Kidney (tissue), 22 donors: ENCODE measurements at places on chromosomes 1 and 21. TPM values are rescaled to one million over a fixed set of nuclear protein-coding genes. Genes with fewer than 3 reads are reported as not detected.
A peak's percentile ranks its signal among the peaks of the same experiment; 100 is the strongest.

DNA sequence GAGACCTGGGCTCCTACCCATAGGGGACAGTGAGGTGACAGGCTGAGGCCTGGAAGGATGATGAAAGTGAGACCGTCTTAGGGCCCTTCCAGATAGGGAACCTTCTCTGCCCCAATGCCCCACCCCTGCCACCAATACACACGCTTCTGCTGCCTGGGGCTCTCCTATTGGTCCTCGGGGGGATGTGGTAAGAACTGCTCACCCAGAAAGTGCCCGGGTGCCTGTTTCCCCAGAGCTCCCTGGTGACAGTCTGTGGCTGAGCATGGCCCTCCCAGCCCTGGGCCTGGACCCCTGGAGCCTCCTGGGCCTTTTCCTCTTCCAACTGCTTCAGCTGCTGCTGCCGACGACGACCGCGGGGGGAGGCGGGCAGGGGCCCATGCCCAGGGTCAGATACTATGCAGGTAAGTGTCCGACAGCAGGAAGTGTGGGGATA is 948 bp downstream of the SEMA4A start:
- no peaks in the 10 kb centered on the region for H3K36me3 ChIP-seq
- DNase-seq, result no peak
- H3K27me3 ChIP-seq, result no peaks in the 10 kb centered on the region
- H3K4me3 ChIP-seq, result no peak overlapping the region
- H3K4me1 ChIP-seq, result peaks cover 13% of the 10 kb centered on the region
- H3K27ac ChIP-seq, result peak overlapping the region; percentile 23

DNA sequence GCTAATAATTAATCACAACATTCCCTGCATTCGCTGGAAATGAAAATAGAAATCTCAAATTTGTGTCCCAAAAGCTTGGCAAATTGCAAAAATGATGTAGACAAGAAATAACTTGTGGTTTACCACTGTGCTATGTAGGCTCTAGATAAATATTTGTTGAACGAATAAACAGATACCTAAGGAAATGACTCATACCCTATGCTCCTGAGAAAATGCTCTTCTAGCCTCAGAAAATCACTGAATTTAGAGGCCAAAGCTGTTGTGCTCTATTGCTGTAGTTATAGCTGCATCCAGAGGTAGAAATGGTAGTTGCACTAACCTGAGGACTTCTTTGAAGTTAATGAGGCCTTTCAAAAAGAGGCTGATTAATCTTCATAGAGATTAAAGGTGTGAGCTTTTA is 142.0 kb upstream of the ZNHIT6 start:
- no peak overlapping the region for H3K4me3 ChIP-seq
- no peaks in the 10 kb centered on the region for H3K27me3 ChIP-seq
- no peaks in the 10 kb centered on the region for H3K36me3 ChIP-seq

The ITLN2 gene
- total RNA-seq, result not detected

DNA sequence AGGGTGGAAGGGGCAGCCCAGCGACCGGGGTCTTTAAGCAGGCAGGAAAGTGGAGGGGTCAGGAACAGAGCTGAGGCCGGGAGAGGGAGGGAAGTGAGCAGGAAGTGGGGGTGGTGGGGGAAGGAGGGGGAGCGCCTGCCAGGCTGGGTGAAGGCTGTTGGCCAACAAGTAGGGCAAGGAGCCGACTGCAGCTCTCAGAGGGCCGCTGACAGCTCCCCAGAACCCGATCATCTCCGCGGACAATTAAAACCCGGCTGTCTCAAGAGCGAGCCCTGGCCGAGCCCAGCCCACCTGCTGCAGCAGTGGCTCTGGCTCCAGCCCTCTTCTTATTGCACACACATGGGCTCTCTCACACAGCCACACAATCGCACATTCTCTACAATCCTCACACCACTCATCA is 51.6 kb downstream of the GRIK3 start:
- no peak for DNase-seq
- no peaks in the 10 kb centered on the region for H3K36me3 ChIP-seq

DNA sequence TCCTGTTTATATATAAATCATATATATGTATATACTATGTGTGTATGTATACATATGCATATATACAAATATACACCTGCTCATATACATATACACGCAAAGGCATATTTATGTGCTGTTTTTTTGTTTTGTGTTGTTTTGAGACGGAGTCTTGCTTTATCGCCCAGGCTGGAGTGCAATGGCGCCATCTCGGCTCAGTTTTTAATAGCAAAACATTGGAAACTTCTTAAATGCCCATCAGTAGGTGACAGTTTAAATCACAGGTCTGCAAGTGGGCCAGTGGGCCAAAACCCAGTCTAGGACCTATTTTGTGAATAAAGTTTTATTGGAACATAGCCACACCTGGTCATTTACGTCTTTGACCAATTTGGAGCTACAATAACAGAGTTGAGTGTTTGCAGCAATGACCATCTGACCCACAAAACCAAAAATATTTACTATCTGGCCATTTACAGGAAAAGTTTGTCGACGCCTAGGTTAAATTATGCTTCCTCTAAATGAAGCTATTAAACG is 132.3 kb downstream of the TOMM20 start:
- no peaks in the 10 kb centered on the region for H3K27me3 ChIP-seq
- H3K36me3 ChIP-seq, result no peaks in the 10 kb centered on the region
- peak overlapping the region; percentile 87 for H3K27ac ChIP-seq
- no peak for DNase-seq
- H3K4me1 ChIP-seq, result peaks cover 22% of the 10 kb centered on the region
- no peak overlapping the region for H3K4me3 ChIP-seq

DNA sequence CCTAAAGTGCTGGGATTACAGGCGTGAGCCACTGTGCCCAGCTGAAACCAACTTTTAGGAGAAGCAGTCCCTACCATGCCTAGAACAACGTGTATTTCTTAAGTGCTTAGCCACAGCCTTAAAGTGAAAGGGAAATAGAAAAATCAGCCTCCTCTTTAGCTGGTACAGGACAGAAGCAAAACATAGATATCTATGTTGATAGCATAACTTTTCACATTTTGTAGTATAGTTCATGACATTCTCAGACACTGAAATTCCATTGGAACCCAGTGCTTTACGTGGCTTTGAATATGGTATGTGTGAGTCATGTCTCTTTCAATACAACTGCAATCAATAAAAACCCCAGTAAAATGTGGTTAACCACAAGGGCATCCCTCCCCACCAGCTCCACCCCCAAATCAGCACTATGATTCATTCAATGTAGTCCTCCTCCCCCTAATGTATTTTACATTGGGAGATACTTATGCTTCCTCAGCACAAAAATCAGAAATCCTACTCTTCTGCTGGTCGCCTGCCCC is 32.1 kb downstream of the TGFB2 start:
- H3K27ac ChIP-seq, result no peak overlapping the region
- no peak overlapping the region for H3K4me3 ChIP-seq
- peaks cover 4% of the 10 kb centered on the region for H3K4me1 ChIP-seq
- DNase-seq, result no peak
- no peaks in the 10 kb centered on the region for H3K36me3 ChIP-seq
- no peaks in the 10 kb centered on the region for H3K27me3 ChIP-seq

The GABPA gene
- 22.5 TPM for total RNA-seq

- H3K27ac ChIP-seq, result no peak overlapping the region
- H3K4me3 ChIP-seq, result no peak overlapping the region
- H3K27me3 ChIP-seq, result no peaks in the 10 kb centered on the region
Measured at GRCh38 chr1:225156254-225156653, 226.8 kb downstream of the DNAH14 start.

- no peak for DNase-seq
- H3K4me3 ChIP-seq, result no peak overlapping the region
- no peaks in the 10 kb centered on the region for H3K27me3 ChIP-seq
- H3K27ac ChIP-seq, result no peak overlapping the region
- H3K4me1 ChIP-seq, result no peaks in the 10 kb centered on the region
- no peaks in the 10 kb centered on the region for H3K36me3 ChIP-seq
Measured at GRCh38 chr21:36010801-36011200, 49.5 kb downstream of the SETD4 start.

The PCAT6 gene
- total RNA-seq, result 2.0 TPM

GRCh38 chr1:107549152-107549810 is 408.4 kb downstream of the NTNG1 start:
- no peak for DNase-seq
- no peak overlapping the region for H3K27ac ChIP-seq
- H3K4me1 ChIP-seq, result no peaks in the 10 kb centered on the region
- no peaks in the 10 kb centered on the region for H3K27me3 ChIP-seq
- H3K36me3 ChIP-seq, result no peaks in the 10 kb centered on the region

DNA sequence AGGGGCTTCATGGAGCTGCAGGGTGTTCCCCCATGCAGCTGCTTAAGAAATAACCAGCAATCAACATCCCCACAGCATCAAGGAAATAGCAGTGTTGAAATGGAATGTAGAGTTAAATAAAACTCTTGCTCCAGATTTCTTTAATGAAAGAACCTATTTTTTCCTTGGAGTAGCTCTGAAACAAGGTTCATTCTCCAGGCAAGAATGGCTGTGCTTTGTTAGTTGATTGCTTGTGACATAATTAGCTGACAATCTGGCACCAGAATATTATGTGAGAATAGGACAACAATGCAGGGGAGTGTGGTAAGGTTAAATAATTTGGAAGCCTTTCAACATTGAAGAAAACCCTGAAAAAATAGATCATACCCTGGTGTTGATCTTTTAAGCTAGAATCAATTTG is 254.2 kb upstream of the RRP15 start:
- no peak for DNase-seq
- H3K4me3 ChIP-seq, result no peak overlapping the region
- no peaks in the 10 kb centered on the region for H3K4me1 ChIP-seq
- peaks cover 3% of the 10 kb centered on the region for H3K27me3 ChIP-seq
- no peak overlapping the region for H3K27ac ChIP-seq
- H3K36me3 ChIP-seq, result no peaks in the 10 kb centered on the region

- H3K27me3 ChIP-seq, result no peaks in the 10 kb centered on the region
- H3K36me3 ChIP-seq, result peaks cover 7% of the 10 kb centered on the region
- DNase-seq, result no peak
- H3K27ac ChIP-seq, result no peak overlapping the region
- no peak overlapping the region for H3K4me3 ChIP-seq
Measured at GRCh38 chr1:107609808-107610207, 355.2 kb downstream of the VAV3 start.

The KCNJ6 gene
- 0.06 TPM for total RNA-seq

DNA sequence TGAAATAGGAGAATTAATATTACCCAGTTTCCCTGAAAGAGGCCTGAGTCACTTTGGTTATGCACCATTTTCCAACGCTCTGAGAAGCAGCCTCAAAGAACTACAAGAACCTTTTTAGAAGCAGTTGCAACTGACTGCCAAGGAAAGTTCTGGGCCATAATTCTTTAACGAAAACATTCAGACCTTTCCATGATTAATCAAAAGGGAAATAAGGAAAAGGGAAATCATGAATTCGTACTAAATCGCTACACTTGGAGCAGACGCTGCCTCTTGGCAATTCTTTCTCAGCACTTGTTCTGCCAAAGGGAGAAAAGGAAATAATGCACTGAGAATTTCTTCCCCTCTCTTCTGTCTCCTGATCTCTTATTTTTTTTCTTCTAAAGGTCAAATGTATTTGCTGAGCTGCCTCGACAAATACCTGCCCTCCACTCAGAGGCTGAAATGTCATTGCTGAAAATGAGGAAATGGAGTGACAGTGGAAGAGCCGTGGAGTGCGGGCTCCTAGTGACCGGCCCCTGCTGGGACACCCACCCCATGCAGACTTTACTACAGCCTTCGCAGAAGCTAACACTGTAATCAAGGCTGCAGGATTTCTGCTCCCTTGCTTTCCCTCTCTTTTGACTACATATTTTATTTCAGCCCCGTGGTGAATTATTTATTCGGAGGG is 67.9 kb upstream of the GALNT2 start:
- no peak for DNase-seq
- H3K4me3 ChIP-seq, result no peak overlapping the region
- no peak overlapping the region for H3K27ac ChIP-seq
- peaks cover 3% of the 10 kb centered on the region for H3K4me1 ChIP-seq

The KRTAP19-7 gene
- total RNA-seq, result not detected

The COL6A2 gene
- 174 TPM for total RNA-seq

DNA sequence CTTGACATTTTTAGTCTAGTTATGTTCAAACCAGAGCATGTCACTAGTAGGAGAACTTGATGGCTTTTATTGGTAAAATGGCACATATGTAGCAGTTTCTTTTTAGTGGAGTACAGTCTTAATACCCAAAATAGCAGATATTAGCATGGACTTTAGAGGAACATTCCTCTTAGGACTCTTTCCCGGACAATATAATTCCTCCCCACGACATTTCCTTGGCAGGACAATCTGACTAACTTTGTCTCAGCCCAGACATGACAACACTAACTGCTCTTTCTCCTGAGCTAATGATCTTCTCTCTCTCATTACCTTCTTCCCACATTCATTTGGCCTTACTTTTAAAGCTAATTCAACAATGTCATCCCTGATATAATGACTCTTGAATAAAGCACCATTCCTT is 62.5 kb downstream of the ADAMTS1 start:
- no peak overlapping the region for H3K4me3 ChIP-seq
- no peaks in the 10 kb centered on the region for H3K36me3 ChIP-seq
- no peaks in the 10 kb centered on the region for H3K4me1 ChIP-seq
- no peak for DNase-seq
- H3K27me3 ChIP-seq, result no peaks in the 10 kb centered on the region

GRCh38 chr21:16709866-16710550 is 802.8 kb upstream of the CXADR start:
- H3K4me3 ChIP-seq, result no peak overlapping the region
- no peaks in the 10 kb centered on the region for H3K27me3 ChIP-seq
- H3K4me1 ChIP-seq, result no peaks in the 10 kb centered on the region
- H3K27ac ChIP-seq, result no peak overlapping the region
- peak; percentile 34 for DNase-seq

The TLCD4 gene
- 7.1 TPM for total RNA-seq

DNA sequence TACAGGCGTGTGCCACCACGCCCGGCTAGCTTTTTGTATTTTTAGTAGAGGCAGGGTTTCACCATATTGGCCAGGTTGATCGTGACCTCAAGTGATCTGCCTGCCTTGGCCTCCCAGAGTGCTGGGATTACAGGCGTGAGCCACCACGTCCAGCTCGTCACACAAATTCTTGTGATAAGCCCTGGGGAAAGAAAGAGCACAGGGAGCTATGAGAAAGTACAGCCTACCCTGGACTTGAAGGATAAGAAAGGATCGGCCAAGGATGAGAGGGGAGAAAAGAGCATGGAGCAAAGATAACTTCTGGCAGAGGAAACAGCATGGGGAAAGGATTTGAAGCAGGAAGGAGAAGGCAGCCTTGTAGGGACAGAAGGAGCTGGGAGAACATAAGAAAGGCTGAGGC is 29.2 kb downstream of the SESN2 start:
- H3K27me3 ChIP-seq, result no peaks in the 10 kb centered on the region
- H3K36me3 ChIP-seq, result no peaks in the 10 kb centered on the region
- H3K27ac ChIP-seq, result no peak overlapping the region
- no peak overlapping the region for H3K4me3 ChIP-seq
- DNase-seq, result no peak

GRCh38 chr1:218887141-218887925 is 286.3 kb upstream of the LYPLAL1 start:
- no peaks in the 10 kb centered on the region for H3K27me3 ChIP-seq
- DNase-seq, result no peak
- H3K4me1 ChIP-seq, result no peaks in the 10 kb centered on the region
- H3K36me3 ChIP-seq, result no peaks in the 10 kb centered on the region

- H3K36me3 ChIP-seq, result peaks cover 48% of the 10 kb centered on the region
- no peak for DNase-seq
- H3K4me3 ChIP-seq, result no peak overlapping the region
- H3K27me3 ChIP-seq, result no peaks in the 10 kb centered on the region
- peaks cover 2% of the 10 kb centered on the region for H3K4me1 ChIP-seq
Measured at GRCh38 chr1:183887826-183888819, 83.2 kb downstream of the RGL1 start.
